Fibroblast of skin of back (primary cell): ENCODE measurements at places on chromosomes 1 and 21.

DNA sequence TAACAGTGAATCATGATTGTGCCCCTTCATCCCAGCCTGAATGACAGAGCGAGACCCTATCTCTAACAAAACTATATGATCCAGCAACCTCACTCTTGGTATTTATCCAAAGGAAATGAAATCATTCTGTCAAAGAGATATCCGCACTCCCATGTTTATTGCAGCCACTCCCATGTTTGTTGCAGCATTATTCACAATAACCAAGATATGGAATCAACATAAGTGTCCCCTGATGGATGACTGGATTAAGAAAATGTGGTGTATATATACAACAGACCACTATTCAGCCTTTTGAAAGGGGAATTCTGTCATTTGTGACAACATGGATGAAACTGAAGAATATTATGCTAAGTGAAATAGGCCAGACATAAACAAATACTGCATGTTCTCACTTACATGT, 44.4 kb downstream of the TRMT1L start:
- no peak for DNase-seq

DNA sequence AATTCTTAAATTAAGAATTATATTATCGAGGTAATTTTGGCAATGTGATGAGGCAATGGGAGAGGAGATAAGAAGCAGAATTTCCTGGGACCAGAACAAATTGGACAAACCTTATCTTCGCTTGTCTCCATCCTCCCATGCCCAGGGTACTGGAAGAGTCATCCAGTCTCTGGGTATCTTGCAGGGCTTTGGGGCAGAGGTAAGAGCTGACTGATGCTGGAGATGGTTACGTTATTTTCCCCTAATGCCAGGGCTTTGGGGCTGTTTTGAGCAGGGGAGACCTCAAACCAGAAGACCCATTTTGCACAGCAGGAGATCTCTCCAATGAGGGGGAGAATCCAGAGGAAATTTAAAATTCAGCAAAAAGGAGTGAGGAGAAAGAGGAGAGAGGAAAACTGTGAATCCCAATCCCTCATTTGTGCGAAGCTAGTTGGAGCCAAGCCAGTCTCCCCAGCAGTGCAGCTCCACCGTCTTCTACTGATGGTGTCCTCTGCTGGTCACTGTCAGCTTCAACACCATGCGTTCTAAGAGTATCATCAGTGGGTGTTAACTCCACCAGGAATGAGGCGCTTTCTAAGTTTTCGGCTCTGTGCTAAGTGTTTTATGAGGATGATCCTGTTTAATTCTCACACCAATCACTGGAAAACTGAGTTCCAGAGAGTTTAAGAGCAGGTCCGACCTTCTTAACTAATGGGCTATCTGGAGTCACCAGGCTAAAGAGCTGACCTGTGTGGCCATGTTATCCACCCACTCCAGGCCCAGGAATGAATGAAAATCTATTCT, 86.8 kb upstream of the CD34 start:
- DNase-seq: peak; percentile 75

DNA sequence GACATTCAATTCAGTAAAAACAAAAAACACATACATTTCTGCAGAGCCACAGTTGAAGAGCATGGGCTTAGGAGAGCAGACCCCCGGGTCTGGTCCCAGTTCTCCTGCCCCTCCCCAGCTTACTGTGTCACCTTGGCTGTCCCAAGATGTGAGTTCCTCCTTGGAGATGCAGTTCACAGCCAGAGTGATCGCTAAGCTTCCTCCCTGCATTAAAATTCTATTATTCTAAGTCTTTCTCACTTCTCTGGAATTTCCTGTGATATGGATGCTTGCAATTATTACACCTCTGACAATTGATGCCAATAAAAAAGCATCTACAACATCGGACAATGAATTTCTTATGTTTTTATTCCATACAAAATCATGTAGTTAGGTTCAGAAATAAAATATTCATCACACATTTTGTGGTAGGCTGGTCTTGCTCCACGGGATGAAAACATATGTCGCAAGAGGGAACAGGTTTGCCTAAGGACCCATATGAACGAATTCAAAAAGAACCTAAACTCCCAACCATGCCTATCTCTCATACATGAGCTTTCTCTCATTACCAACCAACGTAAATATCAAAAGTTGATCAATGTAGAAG, 328.5 kb upstream of the RUNX1 start:
- DNase-seq: peak; percentile 64

GRCh38 chr1:221239181-221239580, 359.9 kb downstream of the HLX start:
- DNase-seq: no peak

GRCh38 chr1:74531796-74532195, 19.4 kb upstream of the LRRC53 start:
- no peak for DNase-seq

DNA sequence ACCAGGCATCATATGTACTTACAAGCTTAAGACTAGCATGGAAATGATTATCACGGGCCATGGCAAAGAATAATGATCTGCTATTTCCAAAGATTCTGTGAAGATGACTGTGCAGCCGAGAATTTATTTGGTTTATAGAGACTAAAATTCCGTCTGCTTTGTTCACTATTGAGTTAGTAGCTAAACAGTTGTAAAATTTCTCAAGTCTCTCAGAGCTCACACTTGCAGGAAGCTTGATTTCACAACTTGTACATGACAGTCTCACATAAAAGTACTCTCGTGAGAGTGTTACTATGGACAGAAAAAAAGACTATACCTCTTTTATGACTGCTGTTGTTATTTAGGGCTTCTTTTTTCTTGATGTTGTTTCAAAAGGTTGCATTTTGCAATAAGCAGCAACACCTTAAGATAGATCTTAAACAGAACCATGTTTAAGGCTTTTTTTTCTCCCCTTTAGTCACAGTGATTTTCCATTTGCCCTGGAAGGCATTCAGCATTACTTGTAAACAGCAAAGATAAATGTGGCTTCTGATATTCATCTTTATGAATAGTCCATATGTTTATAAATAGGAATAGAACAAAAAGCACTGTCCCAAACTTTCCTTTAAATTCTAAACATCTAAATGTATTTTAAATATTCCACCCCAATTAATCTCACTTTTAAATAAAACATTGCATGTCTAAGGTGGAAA, 24.8 kb downstream of the ST6GALNAC5 start:
- peak; percentile 26 for DNase-seq

DNA sequence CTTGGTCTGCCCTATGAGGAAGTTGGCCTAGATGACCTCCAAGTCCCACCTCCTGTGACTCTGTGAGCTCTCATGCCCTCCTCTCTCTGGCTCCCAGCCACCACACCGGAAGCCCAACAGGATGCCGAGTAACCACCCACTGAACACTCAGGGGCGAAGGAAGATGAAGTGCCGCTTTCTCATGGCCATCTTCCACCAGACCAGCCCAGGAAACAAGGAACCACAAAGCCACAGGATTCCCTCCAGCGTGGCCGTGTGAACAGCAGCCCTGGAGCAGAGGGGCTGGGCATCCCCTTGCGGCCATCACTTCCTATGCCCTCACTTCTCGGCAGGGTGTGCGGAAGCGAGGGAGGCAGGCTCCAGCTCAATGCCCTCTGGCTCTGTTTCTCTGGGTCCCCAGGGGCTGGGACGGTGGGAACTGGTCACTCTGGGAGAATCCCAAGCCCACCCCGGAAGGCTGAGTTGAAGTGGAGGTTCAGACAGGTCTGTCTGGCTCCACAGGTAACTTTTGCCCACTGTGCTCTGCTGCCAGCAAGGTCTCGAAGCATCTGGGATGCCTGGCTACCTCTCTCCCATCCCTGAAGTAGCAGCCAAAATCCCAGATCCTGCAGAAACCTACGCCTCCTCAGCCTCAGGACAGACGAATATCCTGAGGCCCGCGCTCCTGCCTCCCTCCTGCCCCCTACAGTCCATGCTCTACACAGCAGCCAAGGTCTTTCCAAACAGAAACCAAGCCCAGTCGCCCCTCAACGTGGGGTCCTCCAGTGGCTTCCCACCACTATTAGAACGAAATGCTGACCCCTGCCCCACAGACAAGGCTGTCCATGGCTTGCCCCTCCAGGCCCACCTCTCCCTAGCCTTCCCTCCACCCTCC, 44.2 kb upstream of the ECE1 start:
- peak; percentile 92 for DNase-seq

GRCh38 chr1:169867012-169867675, 26.6 kb downstream of the SCYL3 start:
- no peak for DNase-seq

- peak; percentile 51 for DNase-seq
Observed at GRCh38 chr1:224644553-224645154, 28.5 kb downstream of the CNIH3 start.

GRCh38 chr1:100364697-100365096, 12.4 kb downstream of the CDC14A start:
- DNase-seq: no peak

GRCh38 chr1:34924759-34925555, 4.5 kb downstream of the DLGAP3 start:
- DNase-seq: peak; percentile 65

DNA sequence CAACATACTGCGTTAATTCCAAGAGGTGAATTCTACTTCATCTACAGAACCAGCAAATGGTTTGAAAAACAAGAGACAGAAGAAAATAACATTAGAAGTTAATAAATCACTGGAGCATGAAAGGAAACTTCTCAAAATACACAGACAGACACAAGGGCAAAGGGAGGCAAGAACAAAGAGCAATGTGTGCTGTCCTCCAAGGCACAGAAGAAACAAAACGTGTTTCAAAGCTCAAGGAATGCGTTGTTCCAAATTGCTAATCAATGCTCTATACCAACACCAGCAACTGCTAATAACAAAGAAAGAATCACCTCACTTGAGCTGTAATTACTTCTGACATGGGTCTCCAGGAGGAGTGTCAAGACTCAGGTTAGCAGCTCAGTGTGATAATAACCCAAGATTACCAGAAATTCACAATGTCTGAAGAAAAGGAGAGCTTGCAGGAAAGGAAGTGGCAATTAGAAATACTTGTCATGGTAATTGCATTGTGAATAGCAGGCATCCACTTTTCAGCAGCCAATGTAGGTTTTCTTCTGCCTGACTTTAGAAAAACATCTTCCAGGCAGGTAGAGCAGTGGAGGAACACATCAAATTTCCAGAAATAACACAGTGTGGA, 175.4 kb downstream of the SEC16B start:
- no peak for DNase-seq
